Effector CD8-positive, alpha-beta T cell (primary cell): ENCODE measurements at places on chromosomes 4 and X.

- DNase-seq, result no peak
Measured at GRCh38 chr4:82629238-82630000, 67.6 kb upstream of the TMEM150C start.

- no peak for DNase-seq
Measured at GRCh38 chr4:130419211-130419975, 1323.4 kb downstream of the C4orf33 start.

GRCh38 chr4:145302725-145303124, 122.3 kb upstream of the OTUD4 start:
- no peak for DNase-seq

GRCh38 chr4:73828956-73829355, 7.5 kb upstream of the CXCL6 start:
- no peak for DNase-seq

GRCh38 chr4:81326581-81326980, 111.6 kb upstream of the PRKG2 start:
- DNase-seq, result no peak

DNA sequence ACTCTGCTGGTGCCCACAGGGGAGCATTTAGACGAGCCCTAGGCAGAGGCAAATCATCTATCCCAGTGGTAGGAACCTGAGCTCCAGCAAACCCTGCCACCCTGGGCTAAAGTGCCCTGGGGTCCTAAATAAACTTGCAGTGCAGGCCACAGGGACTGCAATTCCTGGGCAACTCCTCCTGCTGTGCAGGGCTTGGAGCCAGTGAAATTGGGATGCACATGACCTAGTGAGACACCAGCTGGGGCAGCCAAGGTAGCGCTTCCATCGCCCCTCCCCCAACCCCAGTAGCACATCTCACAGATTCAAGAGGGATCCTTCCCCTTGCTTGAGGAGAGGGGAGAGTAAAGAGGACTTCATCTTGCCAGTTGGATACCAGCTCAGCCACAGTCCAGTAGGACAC, 44.1 kb downstream of the CHRNA9 start:
- DNase-seq, result no peak

- DNase-seq, result no peak
Measured at GRCh38 chrX:39728025-39728424, 369.7 kb downstream of the BCOR start.

- no peak for DNase-seq
Measured at GRCh38 chrX:107827852-107828251, 2.2 kb downstream of the MID2 start.

- DNase-seq, result no peak
Measured at GRCh38 chr4:78923464-78924312, 15.6 kb downstream of the PAQR3 start.

DNA sequence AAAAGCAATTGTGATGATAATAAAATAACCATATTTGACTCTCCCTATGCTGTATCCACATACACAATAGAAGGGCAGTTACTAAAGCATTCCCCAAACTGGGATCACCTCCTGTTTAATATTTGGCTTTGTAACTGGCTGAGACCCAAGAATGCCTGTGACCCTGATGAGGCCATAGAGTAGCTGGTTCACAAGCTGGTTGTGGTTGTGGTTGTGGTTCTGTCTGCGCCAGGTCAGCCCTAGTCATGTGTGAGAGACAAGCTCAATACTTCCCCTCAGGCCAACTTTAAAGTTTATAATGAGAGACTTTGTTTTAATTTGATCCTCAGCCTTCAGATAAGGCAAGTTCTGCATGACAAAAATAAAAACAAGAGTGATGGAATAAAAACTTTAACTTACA, 209.9 kb downstream of the PARM1 start:
- DNase-seq, result no peak

- DNase-seq, result no peak
Measured at GRCh38 chr4:183897193-183897592, 7.9 kb upstream of the STOX2 start.

DNA sequence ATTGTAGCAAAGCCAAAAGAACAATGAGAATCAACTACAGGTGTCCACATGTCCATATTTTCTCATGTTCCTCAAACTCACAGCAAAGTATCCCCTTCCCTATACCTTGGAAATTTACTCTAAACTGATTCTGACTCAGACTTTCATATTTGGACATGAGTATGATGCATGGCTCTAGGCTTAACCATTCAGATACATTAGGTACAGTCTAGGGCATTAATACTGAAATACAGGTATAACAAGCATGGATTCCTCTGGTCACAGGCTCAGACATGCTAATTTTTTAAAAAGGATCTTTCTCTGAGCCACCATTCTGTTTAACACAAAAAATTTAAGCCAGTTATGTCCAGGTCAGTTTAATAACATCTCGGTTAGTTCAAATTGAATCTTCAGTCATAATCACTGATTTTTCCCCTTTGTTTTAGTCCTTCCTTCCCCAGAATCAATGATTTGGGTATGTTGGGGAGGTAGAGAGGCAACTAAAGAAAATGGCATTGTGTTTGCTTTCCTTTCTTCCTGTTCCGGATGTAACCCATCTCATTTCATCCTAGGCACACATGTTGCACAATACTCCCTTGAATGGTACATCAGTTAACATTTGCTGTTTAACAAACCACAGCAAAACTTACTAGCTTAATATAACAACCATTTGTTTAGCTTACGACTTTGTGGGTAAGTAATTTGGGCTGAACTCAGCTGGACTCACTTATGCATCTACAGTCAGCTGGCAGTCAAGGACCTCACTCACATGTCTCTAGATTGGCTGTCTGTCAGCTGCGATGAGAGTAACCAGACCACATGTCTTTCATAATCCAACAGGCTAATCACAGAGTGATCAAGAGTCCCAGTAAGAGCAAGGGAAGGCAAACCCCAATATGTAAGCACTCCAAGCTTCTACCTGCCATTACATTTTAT, 75.3 kb upstream of the GRIA3 start:
- DNase-seq, result no peak

- no peak for DNase-seq
Measured at GRCh38 chr4:163440040-163440439, 33.5 kb downstream of the TKTL2 start.

DNA sequence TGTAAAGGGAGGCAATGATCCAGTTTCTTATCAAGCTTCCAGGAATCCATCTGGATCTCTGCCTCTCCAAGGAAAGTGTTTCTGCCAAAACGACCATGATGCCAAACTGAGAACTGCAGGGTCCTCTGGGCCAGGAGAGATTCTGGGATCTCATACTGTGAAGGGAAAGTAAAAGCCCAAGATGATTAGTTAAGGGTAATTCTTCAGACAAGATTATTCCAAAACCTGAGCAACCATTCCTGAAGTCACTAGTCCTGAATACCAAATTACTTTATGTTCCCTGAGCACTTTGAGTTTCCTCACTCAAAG, 42.0 kb downstream of the SRPX2 start:
- DNase-seq, result no peak

- no peak for DNase-seq
Measured at GRCh38 chrX:109448282-109448938, 33.5 kb downstream of the GUCY2F start.

GRCh38 chr4:68905939-68906779, 45.4 kb downstream of the UGT2A3 start:
- no peak for DNase-seq

DNA sequence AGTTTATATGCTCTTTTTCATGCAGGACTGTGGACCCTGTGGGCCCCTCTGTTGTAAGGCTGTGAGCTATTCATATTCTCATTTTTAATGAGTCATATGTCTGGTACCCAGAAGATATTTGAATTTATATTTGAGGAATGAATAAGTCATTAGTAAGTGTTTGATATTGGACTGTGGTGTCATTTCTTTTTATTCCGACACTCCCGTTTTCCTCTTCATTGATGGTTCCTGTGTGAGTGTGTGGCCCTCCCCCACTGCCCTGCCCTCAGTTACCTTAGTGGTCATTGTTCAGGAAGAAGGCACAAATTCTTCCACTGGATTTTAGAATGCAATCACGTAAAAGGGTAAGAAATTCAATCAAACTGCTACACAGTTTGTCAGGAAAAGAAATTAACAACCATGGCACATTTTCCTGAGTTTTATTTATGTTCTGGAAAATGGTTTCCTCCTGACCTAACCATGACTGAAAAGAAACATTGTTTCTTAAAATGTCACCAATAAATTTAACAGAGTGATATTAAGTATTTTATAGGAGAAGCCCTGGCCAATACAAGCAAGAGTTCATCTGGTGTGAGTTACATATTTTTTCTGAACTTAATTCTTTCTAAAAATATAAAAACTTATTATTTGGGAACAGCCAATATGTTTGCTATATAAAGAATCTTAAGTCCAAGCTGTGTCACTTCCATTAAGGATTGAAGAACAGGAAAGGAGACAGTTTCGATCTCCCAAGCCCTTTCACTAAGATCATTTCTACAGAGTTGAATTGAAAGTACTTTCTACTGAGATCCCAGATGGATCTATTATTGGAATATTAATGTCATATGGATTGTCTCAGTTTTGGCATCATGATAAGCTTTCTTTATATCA, 370.5 kb upstream of the ANXA10 start:
- DNase-seq, result no peak

- no peak for DNase-seq
Measured at GRCh38 chr4:8198906-8199593, at the start of gene SH3TC1. TSS of gene SH3TC1 (plus strand) at chr4:8199290. CDS start at chr4:8205195, 5,905 bp downstream.

DNA sequence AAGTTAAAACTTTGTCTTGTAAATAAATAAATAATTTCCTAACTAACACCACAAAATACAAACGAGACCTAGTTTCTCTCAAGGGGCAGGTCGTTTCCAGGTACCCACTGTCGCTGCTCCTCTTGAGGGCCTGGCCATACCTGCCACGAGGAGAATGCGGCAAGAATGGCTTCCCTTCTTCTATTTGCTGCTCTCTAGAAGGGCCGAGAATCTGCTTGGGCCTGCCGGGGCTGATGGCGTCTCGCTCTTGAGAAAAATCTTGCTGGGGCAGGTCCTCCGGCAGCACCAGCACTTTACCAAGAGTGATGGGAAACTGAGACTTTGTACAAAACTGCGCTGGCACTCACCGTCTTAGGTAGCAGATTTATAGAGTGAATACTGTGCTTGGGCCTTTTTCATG, 31.5 kb downstream of the CYLC1 start:
- no peak for DNase-seq

- no peak for DNase-seq
Measured at GRCh38 chr4:124065936-124066335, 646.6 kb downstream of the ANKRD50 start.
